ENCODE measurements at places on chromosomes 3 and 15.
A peak's percentile ranks its signal among the peaks of the same experiment; 100 is the strongest.

DNA sequence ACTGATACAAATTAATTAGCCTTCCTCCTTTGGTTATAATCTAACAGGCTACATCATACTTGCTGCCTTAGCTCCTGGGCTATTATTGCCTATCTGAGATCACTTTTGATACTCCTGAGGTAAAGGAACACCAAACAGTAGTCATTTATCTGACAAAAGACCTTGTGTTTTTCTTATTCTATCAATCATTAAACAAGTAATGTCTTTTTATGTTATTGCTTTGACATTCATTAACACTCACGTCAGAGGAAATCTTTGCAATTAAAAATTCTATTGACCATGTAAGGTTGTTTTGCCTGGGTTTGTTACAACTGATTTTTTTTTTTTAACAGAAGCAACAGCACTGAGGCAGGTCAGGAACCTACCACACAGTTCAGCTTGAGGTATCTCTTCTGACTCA is 366.3 kb downstream of the MECOM start:
- no peak for DNase-seq

GRCh38 chr3:5579946-5580345 is 392.4 kb downstream of the EDEM1 start:
- DNase-seq, result peak; percentile 70

DNA sequence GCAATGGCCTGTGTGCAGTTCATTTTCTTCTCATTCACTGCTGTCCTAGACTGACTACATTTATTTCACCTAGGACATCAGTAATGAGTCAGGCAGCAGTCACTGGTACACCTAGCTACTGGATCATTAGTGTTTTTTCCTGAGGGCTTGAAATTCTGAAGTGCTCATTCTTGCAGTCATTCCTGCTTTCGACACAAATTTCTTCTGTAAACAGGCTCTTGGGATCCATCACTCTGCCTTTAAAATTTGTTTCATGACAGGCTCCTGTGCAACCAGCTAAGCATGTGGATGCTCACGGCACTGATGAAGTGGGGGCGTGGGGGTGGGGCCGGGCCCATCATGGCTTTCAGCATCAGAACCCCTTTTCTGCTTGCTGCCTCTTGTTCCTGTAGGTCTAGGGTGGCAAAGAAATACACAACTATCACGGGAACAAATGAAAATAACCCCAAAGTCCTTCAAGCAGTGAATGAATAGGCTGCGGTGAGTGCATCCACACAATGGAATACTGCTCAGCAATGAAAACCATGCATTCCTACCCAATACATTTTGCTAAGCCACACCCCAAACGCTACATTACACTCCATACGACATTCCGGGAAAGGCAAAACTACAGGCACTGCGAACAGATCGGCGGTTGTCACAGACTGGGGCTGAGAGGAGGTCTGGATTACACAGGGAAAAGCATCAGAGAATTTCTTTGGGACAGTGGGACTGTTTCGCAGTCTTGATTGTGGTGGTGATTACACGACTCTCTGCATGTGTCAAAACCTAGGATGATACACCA is 9.3 kb upstream of the MELTF start:
- DNase-seq, result no peak

- DNase-seq, result no peak
These were observed 396.5 kb downstream of the OCA2 start for GRCh38 chr15:27702581-27702980.

- peak; percentile 6 for DNase-seq
These were observed at the start of gene ADCY5 for GRCh38 chr3:123448536-123449101. ADCY5 (minus strand) TSS chr3:123449090; CDS start chr3:123448545, 545 bp downstream.

DNA sequence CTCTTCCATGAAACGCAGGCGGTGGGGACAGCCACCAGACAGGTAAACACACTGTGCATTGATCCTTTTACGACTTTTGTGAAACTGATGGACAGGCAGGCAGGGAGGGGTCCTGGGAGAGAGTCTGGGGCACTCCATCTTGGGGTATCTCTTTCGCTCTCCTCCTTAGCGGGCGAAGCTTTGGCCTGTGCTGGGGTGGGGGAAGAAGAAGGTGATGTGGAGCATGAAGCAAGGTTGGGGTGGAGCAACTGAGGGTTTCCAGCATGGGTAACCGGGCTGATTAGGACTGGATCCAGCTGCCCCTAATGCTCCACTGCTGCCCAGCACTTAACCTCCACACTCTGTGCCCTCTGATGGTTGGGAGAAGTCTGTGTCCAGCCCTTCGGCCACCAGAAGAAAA is 25.6 kb downstream of the MUC20 start:
- DNase-seq, result no peak

- DNase-seq, result no peak
These were observed 66.4 kb downstream of the CSNK1G1 start for GRCh38 chr15:64289550-64289949.

GRCh38 chr15:77825252-77825542 is 192.5 kb upstream of the LINGO1 start:
- no peak for DNase-seq

DNA sequence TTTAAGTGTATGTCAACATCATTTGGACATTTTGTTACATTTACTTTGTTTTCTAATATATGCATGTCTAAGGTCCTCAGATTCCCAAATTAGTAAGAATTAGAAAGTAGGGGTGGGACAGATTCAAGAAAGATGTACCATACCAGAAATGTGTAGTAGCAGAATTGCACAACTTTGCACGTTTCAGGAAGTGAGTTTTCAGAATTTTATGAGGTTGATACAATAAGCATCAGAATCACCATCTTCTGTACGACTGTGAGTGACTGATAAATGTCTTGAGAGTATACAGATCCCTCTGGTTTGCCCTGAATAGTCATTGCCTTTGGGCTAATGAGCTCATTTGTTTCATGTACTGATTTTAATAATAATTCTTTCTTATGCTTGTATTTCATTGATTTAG is 9.3 kb downstream of the ARIH2 start:
- DNase-seq, result peak; percentile 58

DNA sequence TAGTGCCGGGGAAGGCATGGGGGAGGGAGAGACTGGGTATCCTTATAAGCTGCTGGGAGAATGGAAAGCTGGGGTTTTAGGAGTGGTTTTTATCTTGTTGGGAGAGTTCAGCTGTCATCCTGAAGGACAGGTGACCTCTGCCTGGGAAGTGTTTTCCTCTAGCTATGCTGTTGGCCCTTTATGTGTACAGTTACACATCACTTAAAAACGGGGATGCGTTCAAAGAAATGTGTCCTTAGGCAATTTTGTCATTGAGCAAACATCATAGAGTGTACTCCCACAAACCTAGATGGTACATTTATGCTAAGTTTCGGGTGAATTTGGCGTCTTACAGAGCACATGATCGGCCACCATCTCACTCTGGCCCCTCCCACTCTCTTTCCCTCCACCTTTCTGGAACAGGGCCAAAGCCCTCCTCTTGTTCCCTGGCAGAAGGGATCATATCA is 164.3 kb upstream of the NUDT16 start:
- no peak for DNase-seq

GRCh38 chr15:74316141-74316540 is 51.3 kb downstream of the CYP11A1 start:
- no peak for DNase-seq

GRCh38 chr3:138412821-138413551 is 21.4 kb upstream of the ESYT3 start:
- peak; percentile 90 for DNase-seq

DNA sequence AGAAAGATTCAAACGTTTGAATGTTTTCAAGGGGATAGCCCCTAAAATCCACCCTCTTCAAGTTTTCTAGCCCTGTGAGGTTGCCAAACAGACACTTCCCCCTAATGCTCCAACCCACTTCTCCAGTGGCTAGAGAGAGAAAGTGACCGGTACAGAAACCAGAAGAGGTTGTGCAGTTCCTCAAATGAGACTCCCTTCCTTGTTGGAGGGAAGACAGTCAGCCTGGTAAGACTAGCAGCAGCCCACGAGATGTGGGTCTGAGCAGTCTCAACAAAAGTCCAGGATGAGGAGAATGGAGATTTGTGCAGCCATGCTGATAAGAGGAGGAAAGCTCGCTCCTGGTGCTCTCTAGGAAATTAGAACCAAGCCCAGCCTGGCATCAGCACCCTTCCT is 222.8 kb upstream of the TPRG1 start:
- DNase-seq, result peak; percentile 99

DNA sequence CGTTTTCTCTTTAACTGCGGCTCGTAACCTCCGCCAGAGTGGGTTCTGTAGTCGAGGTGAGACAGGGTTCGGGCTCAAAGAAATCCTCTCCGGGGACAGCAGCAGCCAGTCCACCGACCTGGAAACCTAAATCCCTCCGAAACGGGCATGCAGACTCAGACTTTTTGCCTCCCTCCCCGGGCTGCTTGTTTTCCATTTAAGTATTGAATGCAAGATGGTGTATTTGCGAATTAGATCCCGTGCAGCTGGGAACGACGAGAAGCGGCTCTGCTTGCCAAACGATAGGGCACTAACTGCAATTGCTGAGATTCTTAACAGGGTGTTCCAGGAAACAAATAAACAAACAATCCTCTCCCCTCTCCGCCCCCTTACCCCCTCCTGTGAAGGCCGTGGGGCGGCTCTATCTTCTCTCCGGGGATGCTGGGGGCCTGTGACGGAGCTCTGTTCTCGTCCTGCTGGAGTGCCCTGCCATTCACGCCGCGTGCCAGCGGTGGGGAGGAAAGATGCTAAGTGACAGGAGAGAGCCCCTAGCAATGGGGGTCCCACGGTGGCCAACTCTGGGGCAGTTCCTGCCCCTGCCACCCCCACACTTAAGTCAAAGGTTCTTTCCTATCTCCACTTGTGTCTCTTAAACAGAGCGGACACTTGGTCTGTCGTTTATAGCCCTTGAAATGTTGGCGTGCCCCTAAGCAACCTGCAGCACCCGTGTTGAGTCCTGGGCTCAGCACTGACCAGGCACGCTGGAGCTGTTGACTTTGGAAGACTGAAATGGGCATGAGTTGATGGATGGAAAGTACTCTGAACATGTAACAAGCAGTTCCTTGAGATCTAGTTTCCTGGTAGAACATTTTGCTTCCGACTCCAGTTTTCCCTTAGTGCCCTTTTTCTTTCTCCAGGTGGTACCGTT is 1.3 kb upstream of the ETV5 start:
- DNase-seq, result no peak

- peak; percentile 15 for DNase-seq
These were observed 9.2 kb upstream of the SLC6A1 start for GRCh38 chr3:10983219-10983916.

- DNase-seq, result no peak
These were observed 35.8 kb upstream of the THSD4 start for GRCh38 chr15:71079208-71080044.

DNA sequence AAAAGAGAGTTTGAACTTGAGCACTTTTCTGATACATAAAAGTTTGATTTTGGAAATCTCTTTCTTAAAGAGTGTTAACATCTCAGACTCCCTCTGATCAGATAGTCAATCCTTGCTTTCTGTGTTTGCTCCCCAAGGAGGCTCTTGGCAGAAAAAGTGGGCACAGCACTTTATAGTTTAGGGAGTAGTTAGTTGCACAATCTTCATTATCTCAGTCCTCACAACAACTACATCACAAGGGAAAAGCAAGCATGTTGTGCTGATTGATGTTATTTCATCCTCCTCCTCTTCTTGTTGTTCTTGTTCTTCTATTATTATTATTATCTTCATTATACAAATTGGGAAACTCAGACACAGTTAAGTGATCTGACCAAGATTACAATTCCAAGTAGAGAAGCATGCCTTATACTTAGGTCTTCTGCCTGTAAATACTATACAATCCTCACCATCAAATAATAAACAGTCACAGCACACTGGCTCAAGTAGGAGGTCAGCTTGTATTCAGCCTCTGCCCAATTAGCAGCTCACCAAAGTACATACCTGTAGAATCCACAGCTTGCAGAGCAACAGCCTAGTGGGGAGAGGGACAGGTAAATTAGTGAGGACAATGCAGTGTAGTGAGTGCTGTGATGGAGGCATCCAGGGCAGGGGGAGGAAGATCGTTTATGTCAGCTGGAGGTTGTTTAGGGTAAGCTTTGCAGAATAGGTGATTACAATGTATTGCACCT is 304.1 kb upstream of the MME start:
- DNase-seq, result no peak

DNA sequence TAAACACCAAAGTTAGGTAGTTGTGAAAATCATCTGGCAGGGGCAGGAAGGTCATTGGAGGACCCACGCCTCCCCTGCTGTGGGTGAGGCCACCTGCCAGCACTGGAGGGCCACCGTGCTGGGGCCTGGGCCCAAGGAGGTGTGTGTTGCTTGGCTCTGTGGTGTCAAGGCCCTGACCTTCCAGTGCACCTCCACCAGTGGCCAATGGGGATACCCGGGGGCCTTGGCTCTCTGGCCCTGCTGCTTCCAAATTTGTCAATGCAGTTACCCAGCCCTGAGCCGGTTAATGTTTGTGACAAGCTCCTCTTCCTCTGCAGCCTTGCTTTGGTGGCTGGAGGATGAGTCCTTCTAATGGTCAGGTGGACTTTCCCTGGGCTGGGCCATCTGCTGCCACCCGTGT is 150.2 kb downstream of the KLF13 start:
- no peak for DNase-seq

- peak; percentile 28 for DNase-seq
These were observed 310.3 kb downstream of the CHST2 start for GRCh38 chr3:143429628-143430514.

DNA sequence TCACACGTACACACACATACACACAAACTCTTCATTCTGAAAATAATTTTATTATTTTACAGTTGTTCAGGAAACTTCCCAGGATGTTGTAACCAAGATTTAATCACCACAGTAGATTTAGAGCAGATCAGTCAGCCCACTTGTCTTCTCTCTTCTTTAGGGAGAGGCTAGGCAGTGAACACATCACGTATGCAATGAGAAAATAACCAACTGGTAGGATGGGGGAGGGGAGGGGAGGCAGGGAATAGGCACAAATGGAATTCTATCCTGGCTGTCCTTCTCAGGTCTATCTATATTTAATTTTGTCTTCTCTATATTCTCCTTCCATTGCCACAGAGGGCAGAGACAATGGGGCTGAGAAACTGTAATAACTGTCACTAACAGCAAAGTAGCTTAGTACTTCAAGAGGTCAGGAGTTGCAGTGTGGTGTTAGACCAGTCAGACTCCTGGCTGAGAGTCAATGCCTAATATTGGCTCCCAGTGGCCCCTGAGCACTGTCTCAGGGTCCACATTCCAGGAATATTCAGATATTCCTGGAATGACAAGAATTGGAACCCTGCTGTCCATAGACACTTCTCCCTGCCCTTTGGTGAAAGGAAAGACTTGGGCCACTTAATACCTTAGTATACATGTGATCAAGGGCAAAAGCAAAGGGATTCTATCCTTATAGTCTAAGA is 2.6 kb upstream of the HCLS1 start:
- DNase-seq, result no peak

DNA sequence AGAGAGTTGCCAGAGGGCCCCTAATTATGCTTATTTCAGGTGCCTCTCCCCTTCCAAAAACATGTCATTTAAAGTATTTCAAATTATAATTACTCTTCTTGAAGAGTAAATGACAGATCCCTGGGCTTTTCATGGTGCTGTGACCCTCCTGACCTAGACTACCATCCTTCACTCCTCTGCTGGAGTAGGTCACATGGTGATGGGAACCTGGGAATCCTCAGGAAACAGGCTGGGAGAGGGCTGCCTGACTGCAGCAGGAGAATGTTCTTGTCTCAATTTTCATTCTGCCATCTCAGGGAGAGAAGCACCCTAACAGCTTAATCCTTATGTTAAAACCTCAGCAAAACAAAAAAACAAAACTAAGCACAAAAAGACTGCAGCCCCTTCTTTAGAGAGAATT is 24.6 kb downstream of the PGBD4 start:
- no peak for DNase-seq

GRCh38 chr3:114299941-114300624 is 6.3 kb downstream of the TIGIT start:
- no peak for DNase-seq

- DNase-seq, result peak; percentile 88
These were observed 157.5 kb upstream of the HES1 start for GRCh38 chr3:193978486-193978885.
